PC-3 (cell line): ENCODE measurements at places on chromosomes 11 and 22. TPM values are rescaled to one million over a fixed set of nuclear protein-coding genes. Genes with fewer than 3 reads are reported as not detected.

DNA sequence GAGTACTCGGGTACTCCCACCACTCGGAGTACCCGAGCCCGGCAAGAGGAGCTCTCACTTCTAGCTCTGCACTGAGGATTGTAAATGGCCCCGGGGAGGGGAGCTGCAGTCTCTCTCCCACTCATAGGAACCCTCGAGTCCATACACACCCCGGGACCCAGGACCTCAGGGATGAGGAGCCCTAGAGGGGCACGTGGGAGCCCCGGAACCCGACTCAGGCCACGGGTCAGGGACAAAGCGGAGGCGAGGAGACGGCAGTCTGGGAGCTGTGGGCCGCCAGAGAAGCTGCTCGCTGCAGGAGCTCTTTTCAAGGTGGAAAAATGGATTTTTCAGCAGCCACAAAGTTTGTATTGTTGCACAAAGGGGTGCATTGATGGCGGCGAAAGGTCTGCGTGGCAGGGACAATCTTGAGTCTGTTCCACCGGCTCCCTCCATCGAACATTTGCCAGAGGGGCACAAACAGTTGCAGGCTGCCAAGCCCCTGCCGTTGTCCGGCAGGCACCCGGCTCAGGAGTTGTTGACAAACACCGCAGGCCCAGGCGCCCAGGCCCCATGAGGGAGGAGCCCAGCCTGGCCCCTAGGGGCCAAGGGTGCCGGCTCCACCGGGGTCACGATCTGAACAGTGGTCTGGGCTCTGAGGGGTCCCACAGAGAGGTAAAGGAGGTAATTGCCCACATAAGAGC, 5.7 kb upstream of the FLI1 start:
- DNase-seq: no peak
- no peak overlapping the region for H3K4me3 ChIP-seq
- H3K27me3 ChIP-seq: peaks cover 89% of the 10 kb centered on the region
- H3K27ac ChIP-seq: no peak overlapping the region
- H3K36me3 ChIP-seq: no peaks in the 10 kb centered on the region

DNA sequence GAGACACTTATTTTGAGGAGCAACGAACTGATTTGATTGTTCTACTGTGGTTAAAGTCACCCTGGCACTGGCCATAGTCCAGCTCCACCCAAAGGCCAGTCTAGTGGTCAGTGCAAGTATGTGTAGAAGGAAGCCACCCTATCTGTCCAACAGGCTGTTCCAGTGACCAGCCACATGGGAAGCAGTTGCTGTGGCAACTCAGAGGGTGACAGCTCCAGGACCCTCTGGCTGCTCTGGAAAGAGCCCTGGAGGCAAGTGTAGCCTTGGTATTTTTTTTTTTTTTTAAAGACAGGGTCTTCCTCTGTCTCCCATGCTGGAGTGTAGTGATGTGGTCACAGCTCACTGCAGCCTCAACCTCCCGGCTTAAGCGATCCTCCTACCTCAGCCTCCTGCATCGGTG, 27.8 kb downstream of the LMO1 start:
- peaks cover 8% of the 10 kb centered on the region for H3K4me1 ChIP-seq
- no peak overlapping the region for H3K4me3 ChIP-seq
- H3K27ac ChIP-seq: no peak overlapping the region
- H3K36me3 ChIP-seq: no peaks in the 10 kb centered on the region

- H3K36me3 ChIP-seq: no peaks in the 10 kb centered on the region
- no peaks in the 10 kb centered on the region for H3K4me1 ChIP-seq
- H3K4me3 ChIP-seq: no peak overlapping the region
- peaks cover 89% of the 10 kb centered on the region for H3K27me3 ChIP-seq
These were observed 18.6 kb downstream of the FXYD6 start for GRCh38 chr11:117857734-117858414.

DNA sequence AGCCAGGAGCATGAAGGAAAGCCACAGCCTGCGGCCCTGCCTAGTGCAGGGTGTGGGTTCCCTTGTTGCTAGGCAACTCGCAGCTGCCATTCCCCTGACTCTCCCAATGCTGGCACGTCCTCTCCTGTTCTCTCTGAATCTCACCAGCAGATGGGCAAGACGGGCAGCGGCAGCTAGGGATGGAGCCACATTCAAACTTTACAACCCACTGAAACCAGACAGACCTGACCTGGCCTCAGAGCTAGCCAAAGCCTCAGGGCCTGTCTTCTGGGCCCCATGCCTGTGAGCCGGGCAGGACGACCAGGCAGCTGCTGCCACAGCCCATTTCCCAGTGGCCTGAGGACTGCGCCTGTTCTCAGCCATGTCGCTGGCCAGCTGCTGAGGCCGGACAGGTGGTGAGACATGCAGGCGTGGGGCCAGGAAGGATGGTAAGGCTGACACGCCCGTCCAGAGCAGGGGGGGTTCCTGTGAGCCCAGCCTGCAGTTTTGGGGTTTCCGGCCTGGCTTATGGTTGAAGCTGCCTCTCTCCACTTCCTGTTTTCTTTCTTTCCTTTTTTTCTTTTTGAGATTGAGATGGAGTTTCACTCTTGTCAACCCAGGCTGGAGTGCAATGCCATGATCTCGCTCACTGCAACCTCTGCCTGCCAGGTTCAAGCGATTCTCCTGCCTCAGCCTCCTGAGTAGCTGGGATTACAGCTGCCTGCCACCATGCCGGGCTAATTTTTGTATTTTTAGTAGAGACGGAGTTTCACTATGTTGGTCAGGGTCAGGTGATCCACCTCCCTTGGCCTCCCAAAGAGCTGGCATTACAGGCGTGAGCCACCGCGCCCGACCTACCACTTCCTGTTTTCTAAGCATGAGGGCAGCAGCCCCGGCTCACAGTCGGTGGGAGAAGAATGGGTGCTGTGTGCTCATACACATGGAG, 4.1 kb downstream of the SUN2 start:
- DNase-seq: no peak
- H3K27me3 ChIP-seq: no peaks in the 10 kb centered on the region
- H3K4me1 ChIP-seq: peaks cover 15% of the 10 kb centered on the region
- H3K27ac ChIP-seq: no peak overlapping the region

The SLCO2B1 gene
- total RNA-seq: not detected in 2 replicates

The NECTIN1 gene
- total RNA-seq: 19.9 and 24.6 TPM in 2 replicates

The MS4A4A gene
- total RNA-seq: not detected in 2 replicates

The SYTL2 gene
- total RNA-seq: 51.7 and 57.1 TPM in 2 replicates
